ENCODE measurements at places on chromosomes 11 and 22.

DNA sequence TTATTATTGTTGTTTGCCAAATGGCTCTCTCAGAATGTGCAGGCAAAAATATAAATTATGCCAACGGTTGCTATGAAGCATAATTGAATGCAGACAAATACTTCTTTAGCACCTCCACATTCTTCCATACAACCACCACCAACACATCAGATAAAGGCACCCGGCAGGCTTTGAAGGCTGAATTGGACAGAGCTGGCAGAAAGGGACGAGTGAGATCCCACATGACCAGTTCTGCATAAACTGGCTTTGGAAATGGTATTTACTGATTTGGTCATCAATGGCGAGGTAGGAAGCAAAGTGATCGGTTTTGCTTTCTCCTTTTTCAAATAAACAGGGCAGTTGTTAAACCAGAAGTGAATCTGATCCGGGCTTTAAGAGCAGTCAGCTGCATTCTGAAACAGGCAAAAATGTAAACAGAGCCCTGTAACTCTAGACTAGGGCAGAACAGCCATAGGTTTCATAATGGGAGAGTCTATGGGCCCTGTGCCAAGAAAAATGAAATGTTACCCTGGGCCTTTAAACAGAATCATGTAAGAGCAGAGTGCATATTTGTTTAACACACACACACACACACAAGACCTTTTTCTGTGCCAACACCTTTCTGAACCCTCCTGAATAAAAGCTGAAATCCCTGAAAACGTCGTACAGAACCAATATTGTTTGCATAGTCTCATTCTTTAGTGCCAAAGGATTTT, 97.7 kb downstream of the MPPED2 start:
- no peak for DNase-seq

DNA sequence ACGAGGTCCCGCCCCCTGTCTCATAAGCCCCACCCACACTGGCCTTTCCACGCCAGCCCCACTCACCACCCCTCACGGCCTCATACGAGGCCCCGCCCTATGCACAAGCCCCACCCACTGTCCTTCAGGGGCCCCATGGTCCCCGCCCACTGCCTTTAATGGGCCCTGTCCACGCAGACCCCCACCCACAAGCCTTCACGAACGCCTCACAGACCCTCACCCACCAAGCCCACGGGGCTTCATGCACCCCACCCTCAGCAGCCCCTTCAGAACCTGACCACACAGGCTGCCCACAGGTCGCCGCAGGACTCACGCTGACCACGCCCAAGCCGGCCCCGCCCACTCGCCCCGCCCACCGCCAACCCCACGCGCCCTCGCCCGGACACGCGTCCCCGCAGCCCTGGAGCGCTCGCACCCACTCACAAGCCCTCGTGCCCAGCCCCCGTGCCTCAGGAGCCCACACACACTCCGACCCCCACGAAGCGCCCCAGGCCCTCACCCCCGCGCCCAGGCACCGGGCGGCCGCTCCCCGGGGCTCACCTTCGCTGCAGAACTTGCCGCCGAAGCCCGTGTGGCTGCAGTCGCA, 10.5 kb downstream of the NRXN2 start:
- DNase-seq = no peak

DNA sequence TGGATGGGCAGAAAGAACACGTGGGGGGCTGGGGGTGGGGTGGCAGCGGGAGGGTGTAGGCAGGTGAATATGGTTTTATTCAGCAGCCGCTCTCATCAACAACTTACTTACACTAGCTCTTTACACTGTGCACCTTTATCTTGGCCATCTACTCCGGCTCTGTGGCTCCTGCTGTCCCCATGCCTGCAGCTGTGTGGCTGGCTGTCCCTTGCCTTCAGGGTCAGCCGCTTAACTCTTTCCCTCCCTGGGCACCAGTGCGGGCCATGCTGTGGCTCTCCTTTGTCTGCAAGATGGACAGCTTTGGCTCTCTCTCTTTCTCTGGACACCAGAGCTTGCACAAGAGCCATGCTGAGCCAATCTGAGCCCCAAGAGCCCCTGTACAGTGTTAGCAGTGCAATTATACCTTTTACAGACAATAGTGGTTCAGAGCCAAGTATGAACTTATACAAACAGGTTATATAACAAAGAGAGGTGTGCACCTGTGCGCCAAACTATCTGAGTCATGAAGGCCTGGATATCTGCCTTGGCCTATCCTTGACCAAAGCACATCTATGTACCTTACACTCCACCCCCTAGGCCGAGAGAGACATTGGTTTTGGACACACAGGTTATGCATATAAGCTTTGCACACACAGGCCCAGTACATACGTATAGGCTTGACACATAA, 94.3 kb upstream of the CTSC start:
- DNase-seq = no peak

DNA sequence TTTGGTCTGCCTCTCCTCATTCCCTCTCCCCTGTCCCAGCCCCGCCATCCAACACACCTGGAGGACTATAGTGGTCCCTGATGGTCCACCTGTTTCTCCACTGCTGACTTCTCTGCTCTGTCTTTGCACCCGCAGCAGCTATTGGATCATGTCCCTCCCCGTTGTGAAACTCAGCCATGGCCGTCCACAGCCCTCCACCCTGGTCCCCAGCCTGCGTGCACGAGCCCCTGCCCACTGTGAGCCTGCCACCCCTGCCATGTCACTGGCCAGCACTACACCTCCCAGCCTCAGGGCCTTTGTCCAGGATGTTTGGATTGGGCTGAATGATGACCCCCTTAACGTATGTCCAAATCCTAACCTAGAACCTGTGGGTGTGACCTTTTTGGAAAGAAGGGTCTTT, 47.7 kb upstream of the SMIM38 start:
- no peak for DNase-seq

DNA sequence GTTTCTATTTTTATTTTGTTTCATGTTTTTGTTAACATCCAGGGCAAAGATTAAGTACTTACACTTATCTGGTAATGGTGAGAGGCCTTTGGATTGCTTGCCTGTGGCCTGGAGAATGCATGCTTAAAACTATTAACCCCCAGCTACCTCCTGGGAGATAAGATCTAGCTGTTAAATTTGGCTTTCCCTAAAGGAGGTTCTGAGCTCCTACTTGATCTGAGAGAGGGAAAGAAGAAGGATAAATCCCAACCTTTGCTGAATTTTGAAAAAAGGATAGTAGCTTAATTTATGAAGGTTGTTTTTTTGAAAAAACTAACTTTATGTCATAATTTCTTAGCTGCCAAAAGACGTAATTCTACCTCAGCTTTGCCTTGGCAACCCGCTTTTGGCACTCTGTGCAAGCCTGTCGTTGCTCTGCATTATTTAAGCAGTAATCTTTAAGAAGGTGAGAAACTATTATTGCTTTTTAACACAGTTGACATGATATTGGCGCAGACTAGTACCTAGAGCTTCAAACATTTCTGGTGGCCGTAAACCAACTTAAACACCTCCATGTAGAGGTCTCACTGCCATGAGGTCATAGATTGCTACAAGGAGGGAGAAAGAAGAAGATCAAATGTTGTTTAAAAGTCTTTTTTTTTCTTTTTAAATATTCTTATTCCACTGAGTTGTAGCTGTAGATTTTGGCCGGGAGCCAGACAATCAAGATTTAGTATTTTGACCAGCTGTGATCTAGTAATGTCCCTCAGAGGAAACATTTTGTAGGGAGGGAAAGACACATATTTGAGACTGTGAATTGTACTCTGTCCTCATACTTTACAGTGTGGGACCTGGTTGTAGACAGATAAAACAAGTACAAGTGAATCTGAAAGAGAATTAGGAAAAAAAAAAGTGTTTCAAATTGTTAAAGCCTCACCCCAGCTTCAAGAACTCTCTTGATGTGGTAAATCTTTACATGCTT, 74.4 kb downstream of the WNT11 start:
- DNase-seq = no peak

DNA sequence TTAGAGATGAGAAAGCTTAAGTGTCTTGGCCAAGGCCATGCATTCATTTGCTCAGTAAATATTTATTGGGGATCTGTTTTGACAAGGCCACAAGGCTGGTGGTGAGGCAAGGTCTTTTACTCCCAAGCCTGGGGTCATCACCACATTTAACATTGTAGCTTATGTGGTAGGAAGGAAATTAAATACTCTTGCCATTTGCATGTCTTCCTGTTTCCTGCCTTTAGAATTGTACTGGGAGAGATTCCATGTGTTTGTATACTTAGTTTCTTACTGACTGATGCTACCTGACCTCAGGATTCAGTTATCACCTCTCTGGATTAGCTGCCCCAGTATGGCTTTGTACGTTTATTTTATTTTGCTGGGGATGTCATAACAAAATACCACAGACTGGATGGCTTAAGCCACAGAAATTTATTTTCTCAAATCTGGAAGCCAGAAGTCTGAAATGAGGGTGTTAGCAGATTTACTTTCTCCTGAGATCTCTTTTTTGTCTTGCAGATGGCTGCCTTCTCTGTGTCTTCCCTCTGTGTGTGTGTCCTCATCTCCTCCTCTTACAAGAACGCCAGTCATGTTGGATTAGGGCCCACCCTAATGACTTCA, 44.8 kb downstream of the SPECC1L start:
- no peak for DNase-seq

DNA sequence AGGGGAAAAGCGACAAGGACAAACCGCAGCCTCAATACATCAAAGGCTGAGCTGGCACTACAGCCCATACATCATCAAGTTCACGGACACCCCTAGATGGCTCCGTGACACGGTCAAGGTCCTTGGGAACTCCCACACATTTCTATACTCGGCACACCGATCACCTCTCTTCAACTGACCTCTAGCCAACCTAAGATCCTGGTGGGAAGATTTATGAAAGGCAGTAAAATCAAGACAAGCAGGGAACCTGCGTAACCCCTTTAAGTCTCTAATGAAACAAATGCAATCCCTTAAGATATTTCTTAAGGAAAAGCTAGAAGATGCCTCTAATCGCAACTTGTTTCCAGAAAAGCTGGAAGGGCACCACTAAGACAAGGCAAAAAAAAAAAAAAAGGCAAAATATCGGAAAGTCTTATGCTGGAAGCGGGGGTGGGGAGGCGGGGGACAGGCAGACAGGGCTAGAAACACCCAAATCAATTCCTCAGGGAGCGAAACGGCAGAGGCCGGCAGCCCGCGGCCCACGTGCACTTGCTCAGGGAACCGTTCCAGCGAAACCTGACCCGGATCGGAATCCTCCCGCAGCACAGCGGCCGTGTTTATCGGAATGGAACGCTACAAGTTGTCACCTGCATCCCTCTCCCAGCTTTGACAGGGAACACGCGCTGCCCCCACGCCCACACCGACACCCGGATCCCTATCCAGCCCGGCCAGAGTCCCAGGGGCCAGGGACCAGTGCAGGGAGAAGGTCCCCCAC, 1.4 kb downstream of the ARHGAP20 start:
- no peak for DNase-seq

DNA sequence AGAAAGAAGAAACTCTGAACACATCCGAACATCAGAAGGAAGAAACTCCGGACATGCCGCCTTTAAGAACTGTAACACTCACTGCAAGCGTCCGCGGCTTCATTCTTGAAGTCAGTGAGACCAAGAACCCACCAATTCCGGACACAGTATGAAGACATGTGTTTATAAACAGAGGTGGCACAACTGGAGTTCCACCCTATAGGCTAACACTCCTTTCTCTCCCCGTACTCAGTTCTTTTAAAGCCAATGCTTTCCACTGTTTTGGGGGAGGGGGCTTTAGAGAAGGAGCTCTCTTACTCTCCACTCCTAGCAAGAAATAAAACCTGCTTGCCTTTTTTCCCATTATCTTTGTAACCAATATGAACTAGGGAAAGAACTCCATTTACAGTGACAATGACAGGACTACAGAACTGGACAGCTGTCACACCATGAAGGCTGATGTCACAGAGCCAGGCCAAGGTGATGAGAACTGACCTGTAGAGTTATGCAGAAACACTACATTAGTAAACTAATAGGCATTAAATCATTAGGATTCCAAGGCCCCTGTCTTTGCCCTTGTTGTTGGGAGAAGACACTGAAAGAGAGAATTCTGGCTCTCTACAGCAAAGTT, 733 bp downstream of the TRIM5 start:
- DNase-seq = no peak

DNA sequence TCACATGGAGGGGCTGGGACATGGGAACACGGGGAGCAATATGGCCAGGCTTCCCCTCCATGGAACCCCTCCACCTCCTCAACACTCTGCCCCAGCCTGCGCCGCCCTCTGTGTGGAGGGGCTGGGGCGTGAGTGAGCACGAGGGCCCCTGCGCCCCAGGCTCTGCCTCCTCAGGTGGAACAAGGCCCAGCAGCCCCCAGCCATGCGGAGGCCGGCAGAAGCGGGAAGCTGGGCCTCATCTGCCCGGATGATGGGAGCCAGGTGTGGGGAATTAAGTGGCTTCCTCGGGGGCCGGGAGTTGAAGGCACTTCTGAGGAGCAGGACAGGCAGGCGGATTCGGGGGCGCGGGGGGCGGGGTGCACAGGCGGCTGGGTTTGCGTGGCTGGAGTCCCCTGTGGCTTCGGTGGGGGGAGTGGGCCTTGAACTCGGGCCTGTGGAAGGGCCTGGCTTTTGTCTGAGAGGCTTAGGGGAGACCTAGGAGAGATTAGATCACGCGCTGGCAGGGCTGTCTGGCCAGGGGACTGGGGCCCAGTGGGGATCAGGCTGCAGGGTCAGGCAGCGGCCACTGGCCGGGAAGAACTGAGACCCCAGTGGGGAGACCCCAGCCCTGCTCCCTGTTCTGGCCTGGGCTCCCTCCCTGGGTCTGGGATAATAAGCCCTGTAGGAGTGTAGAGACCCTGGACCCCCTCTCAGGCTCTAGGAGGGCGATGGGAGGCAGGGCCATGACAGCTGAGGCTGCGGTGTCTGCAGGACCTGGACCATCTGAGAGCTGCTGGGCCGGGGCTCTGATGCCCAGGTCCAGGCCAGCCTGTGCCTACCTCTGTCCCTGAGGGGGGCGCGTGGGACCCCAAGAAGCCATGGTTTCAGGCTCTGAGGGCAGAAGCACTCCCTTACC, 13.3 kb downstream of the PRR33 start:
- DNase-seq = no peak

DNA sequence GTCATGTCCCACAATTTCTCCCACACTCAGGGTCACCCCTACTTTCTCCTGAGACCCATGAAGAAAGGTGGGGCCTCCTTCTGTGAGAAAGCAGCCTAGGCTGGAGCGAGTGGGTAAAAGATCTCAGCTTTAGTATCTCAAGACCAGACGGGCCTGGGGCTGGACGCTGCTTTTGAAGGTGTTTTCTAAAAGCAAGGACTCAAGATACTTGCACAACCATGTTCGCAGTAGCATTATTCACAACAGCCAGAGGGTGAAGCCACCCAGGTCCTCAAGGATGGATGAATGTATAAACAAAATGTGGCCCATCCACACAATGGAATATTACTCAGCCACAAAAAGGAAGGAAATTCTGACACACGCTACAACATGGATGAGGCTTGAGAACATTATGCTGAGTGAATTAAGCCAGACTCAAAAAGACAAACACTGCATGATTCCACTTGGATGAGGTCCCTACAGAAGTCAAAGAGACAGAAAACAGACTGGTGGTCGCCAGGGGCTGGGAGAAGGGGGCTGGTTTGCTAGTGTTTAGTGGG, 10.6 kb downstream of the SHANK2 start:
- DNase-seq = no peak

- no peak for DNase-seq
These were observed 47.5 kb downstream of the HORMAD2 start for GRCh38 chr22:30127749-30128166.

DNA sequence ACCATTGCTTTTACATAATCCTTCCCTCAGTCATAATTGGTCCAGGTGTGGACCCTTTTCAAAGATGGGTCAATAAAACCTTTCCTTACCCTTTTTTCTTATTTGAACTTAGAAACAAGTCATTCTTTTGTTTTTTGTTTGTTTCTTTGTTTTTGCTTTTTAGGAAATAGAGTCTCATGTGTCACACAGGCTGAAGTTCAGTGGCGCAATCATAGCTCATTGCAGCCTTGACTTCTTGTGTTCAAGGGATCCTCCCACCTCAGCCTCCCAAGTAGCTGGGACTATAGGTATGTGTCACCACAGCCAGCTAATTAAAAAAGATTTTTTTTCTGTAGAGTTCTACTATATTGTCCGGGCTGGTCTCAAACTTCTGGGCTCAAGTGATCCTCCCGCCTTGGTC, 9.4 kb upstream of the PHOX2A start:
- DNase-seq = no peak
